Stimulated activated CD4-positive, alpha-beta T cell treated with anti-CD3 and anti-CD28 coated beads, Interleukin-4, amount 100 ng/mL, for 1 hour (primary cell): ENCODE measurements at places on chromosomes 1 and 21.

- DNase-seq: no peak
Measured at GRCh38 chr1:85274969-85275453, 1.4 kb downstream of the BCL10 start.

DNA sequence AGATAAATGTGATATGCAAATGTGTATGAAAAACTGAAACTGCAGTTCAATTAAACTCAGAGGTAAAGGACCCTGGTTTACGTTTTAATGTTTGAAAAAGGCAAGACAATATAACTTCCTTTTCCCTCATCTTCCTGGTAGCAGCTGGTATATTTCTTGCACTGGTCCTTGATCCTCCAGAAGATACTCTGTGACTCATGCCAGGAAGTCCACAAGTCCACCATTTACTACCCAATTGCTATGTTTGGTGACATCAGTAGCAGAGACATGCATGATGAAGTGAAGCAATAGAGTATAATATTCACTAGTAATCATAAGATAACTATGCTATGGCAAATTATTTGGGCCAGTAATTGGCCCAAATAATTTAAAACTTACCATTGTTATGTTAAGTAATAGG, 774.5 kb upstream of the NEGR1 start:
- DNase-seq: no peak

GRCh38 chr1:213275293-213275692, 224.3 kb downstream of the RPS6KC1 start:
- no peak for DNase-seq

DNA sequence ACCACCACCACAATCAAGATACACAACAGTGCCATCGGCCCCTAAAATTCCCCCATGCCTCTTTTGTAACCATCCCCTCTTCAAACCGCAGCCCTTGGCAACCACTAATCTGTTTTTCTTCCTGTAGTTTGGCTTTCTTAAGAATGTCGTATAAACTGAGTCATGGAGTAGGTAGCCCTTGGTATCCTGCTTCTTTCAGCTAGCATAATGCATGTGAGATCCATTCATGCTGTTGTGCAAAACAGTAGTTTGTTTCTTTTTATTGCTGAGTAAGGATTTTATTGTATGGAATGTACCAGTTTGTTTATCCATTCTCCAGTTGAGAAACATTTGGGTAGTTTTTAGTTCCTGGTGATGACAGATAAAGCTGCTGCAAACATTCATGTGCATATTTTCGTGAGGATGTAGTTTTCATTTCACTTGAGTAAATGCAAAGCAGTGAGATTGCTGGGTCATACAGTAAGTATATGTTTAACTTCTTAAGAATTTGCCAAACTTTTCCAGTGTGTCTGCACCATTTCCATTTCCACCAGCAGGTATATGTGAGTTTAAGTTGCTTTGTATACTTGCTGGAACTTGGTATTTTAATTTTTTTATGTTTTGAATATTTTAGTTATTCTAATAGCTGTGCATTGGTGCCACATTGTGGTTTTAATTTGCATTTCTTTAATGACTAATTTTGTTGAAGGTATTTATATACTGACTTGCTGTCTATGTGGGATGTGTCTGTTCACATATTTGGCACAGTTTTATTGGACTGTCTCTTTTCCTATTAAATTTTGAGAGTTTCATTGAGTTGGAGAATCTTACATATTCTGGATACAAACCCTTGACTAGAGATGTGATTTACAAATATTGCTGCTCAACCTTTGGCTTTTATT, 148.4 kb upstream of the MAP1LC3C start:
- no peak for DNase-seq

DNA sequence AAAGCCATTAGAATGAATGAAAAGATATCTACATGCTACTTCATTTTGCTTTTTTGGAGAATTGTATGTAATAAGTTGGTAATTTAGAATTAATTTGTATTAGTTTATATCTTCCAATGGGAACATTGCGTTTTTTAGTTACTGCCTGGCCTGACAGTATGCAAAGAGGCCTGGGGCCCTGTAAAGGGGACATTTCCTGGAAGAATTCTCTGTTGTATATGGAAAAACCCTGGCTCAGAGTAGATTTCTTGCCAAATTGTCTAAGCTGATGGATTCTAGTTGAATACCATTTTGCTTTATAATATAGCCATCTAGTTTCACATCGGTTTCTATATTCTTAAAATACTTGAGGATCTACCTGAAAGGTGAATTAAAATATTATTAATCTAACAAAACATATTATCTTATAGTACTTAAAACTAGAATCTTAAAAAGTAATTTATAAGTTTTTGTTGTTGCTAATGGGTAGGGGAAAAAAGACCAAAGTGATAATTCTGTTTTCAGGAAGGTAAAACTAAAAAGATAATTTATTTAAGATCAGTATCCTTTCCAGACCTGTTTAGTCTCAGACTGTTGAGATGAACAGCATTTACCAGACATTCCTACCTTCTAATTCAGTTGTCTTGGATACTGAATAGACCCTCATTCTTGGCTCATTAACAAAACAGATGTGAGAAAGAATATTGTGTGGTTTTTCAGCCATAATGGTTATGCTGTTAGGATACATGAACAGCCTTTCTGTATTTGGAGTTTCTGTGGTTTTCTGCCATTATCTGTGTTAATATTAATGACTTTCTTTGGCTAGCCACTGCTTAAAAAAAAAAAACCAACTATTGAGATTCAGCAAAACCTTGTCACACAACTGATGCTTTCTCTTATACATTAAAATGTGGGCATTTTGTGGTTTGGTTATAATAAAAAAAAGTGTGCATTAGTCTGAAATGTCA, 4.8 kb downstream of the AGO3 start:
- DNase-seq: no peak

GRCh38 chr1:31681415-31681814, 22.4 kb downstream of the COL16A1 start:
- no peak for DNase-seq

GRCh38 chr1:39642796-39643195, 3.4 kb upstream of the HEYL start:
- DNase-seq: no peak

- no peak for DNase-seq
Measured at GRCh38 chr1:5999711-6000443, 7.7 kb upstream of the NPHP4 start.
